Lung microvascular endothelial cell (primary cell): ENCODE measurements at places on chromosomes 13 and 19. TPM values are rescaled to one million over a fixed set of nuclear protein-coding genes. Genes with fewer than 3 reads are reported as not detected.

The VAV1 gene
- 0.22 TPM in 1 of 2 replicates, not detected in the other for total RNA-seq

The AMER2 gene
- not detected in 2 replicates for total RNA-seq

The ADM5 gene
- total RNA-seq = 0.22 and 0.40 TPM in 2 replicates

The OVOL3 gene
- total RNA-seq = not detected in 2 replicates

The DOHH gene
- 6.8 and 10.1 TPM in 2 replicates for total RNA-seq

The DMAC2 gene
- 30.5 and 36.3 TPM in 2 replicates for total RNA-seq

The HIPK4 gene
- under 0.01 TPM in 1 of 2 replicates, not detected in the other for total RNA-seq

The RFPL4AL1 gene
- total RNA-seq = 0.22 and 0.40 TPM in 2 replicates

The KLK12 gene
- total RNA-seq = not detected in 2 replicates

The CATSPERD gene
- not detected in 2 replicates for total RNA-seq

The ZNF766 gene
- total RNA-seq = 5.0 and 8.7 TPM in 2 replicates

The FUT6 gene
- total RNA-seq = not detected in 2 replicates

The GRK1 gene
- total RNA-seq = not detected in 2 replicates

The TSKS gene
- total RNA-seq = under 0.01 TPM in 2 replicates

The WDR87 gene
- not detected in 2 replicates for total RNA-seq

The WTIP gene
- total RNA-seq = 22.2 and 48.0 TPM in 2 replicates

The SIGLEC14 gene
- total RNA-seq = not detected in 2 replicates

The LHB gene
- total RNA-seq = not detected in 2 replicates

The ZSCAN1 gene
- total RNA-seq = 0.20 TPM in 1 of 2 replicates, not detected in the other

The GAPDHS gene
- not detected in 2 replicates for total RNA-seq

The ZNF723 gene
- not detected in 2 replicates for total RNA-seq

The ZNF433 gene
- 2.0 TPM in 2 replicates for total RNA-seq

The CASP14 gene
- total RNA-seq = not detected in 2 replicates

The SYNGR4 gene
- not detected in 2 replicates for total RNA-seq

The CGB5 gene
- total RNA-seq = not detected in 2 replicates

The COMP gene
- total RNA-seq = not detected in 2 replicates

The CIC gene
- total RNA-seq = 9.3 and 10.0 TPM in 2 replicates

The SLITRK6 gene
- total RNA-seq = not detected in 2 replicates

The FGF14 gene
- 0.79 and 1.5 TPM in 2 replicates for total RNA-seq

The UPF3A gene
- total RNA-seq = 8.3 and 24.8 TPM in 2 replicates

The KCNN4 gene
- total RNA-seq = 0.22 TPM in 1 of 2 replicates, not detected in the other

The SEMA6B gene
- total RNA-seq = 18.1 and 50.6 TPM in 2 replicates

The NUMBL gene
- total RNA-seq = 4.6 and 5.9 TPM in 2 replicates

The UBE2L5 gene
- total RNA-seq = not detected in 2 replicates

The PSG2 gene
- total RNA-seq = not detected in 2 replicates

The AMH gene
- 0.65 and 3.6 TPM in 2 replicates for total RNA-seq

The GPC6 gene
- under 0.01 TPM in 2 replicates for total RNA-seq

The ZNF570 gene
- 4.4 and 7.9 TPM in 2 replicates for total RNA-seq

The CYP4F3 gene
- total RNA-seq = not detected in 2 replicates

The TEKTIP1 gene
- total RNA-seq = not detected in 2 replicates

The MISP gene
- total RNA-seq = under 0.01 TPM in 1 of 2 replicates, not detected in the other

The ICAM1 gene
- 8.3 and 8.5 TPM in 2 replicates for total RNA-seq

The FRY gene
- total RNA-seq = 90.0 and 156 TPM in 2 replicates

The SKA3 gene
- total RNA-seq = 1.8 and 2.4 TPM in 2 replicates
